CD4-positive, CD25-positive, alpha-beta regulatory T cell (primary cell): ENCODE measurements at places on chromosomes 3 and 15. TPM values are rescaled to one million over a fixed set of nuclear protein-coding genes. Genes with fewer than 3 reads are reported as not detected.

The DCBLD2 gene
- total RNA-seq: 1.5 TPM

The SLC6A20 gene
- not detected for total RNA-seq

The TMC3 gene
- not detected for total RNA-seq

The ANKRD63 gene
- 0.35 TPM for total RNA-seq

The PRSS50 gene
- total RNA-seq: not detected

The RTP1 gene
- not detected for total RNA-seq

The GDPGP1 gene
- total RNA-seq: 3.3 TPM

The TMEM45A gene
- total RNA-seq: 0.39 TPM
